Mammary epithelial cell (primary cell): ENCODE measurements at places on chromosomes 12 and 14. TPM values are rescaled to one million over a fixed set of nuclear protein-coding genes. Genes with fewer than 3 reads are reported as not detected.
A peak's percentile ranks its signal among the peaks of the same experiment; 100 is the strongest.

Gene A2M
- 5.1 TPM for polyA plus RNA-seq

GRCh38 chr14:76924371-76925096 lies 98.3 kb downstream of the LRRC74A start:
- no peak for DNase-seq

DNA sequence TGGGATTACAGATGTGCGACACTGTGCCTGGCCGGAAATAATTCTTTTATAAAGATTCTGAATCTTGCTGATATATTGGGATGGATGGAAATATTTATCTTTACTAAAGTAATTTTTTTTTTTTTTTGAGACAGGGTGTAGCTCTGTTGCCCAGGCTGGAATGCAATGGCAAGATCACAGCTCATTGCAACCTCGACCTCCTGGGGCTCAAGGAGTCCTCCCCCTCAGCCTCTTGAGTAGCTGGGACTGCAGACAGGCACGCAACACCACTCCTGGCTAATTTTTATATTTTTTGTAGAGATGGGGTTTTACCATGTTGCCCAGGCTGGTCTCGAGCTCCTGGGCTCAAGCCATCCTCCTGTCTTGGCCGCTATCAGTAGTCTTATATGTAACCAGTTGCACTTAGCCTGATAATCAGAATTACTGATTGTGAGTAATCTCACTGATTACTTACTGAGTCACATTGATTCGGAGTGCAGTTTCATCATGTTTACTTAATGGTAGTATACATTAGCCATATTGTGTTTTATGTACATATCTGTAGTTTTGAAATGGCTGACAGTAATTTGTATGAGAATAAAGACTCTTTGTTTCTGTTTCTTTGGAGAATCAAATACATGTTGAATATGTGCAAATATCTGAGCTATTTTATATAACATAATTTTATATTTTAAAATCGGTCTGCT lies 50.4 kb upstream of the LRTM2 start:
- DNase-seq, result no peak

Gene ITPR2
- 4.2 TPM for polyA plus RNA-seq

- DNase-seq, result no peak
These were observed 43.4 kb downstream of the SAMD4A start for GRCh38 chr14:54610051-54610977.

Gene PPFIBP1
- polyA plus RNA-seq, result 41.2 TPM

GRCh38 chr14:64074961-64075612 lies 219.1 kb downstream of the ESR2 start:
- peak; percentile 60 for DNase-seq

DNA sequence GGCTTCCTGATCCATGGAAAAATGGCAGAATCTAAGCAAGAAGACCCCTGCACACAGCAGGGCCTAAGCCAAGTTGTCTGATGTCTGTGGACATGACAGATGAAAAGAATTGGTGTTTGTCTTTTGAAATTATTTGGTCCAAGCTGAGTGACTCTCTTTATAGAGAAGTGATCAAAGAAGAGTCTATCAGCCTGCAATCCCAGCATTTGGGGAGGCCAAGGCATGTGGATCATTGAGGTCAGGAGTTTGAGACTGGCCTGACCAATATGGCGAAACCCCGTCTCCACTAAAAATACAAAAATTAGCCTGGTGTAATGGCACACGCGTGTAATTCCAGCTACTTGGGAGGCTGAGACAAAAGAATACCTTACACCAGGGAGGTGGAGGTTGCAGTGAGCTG lies 64.8 kb upstream of the TUNAR start:
- DNase-seq, result no peak

- no peak for DNase-seq
These were observed 9.5 kb downstream of the CORO1C start for GRCh38 chr12:108721824-108722223.

DNA sequence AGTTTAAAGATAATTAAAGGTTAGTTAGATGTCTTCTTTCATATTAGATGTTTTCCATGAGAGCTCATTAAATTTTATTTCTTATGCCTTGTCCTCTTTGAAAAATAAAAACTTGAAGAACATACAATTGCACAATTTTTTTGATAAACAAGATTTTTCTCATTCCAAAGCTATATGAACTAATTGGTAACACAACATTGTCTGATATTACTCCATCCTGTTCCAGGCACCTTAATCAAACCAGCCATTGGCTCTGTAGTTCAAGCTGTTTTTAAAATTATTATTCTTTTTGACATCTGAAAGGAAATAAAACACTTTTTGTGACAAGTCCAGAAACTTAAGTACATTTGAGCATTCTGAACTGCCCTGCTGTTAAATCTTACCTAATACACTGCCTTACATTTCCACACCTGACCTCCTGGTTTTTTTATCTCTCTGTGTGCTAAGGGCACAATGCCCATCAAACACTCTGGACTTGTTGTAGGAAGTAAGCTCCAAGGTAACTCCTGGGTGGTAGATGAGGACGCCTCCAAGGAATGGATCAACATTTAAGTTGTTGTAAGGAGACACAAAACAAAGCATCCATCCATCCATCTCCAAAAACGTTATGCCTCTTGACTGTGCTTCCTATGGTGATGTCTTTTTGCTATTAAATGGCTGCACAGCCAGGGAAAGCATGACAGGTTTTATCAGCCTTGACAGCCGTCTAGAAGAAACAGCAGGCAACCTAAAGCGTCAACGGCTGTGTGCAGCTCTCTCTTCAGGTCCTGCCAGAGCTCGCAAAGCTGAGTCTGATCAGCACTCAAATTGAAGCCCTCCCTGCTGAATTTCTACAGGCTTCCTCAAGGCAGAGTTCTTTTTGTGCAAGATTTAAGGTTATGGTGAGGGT lies 449.9 kb upstream of the FLRT2 start:
- DNase-seq, result no peak
